ENCODE measurements at places on chromosomes 2 and 18.

DNA sequence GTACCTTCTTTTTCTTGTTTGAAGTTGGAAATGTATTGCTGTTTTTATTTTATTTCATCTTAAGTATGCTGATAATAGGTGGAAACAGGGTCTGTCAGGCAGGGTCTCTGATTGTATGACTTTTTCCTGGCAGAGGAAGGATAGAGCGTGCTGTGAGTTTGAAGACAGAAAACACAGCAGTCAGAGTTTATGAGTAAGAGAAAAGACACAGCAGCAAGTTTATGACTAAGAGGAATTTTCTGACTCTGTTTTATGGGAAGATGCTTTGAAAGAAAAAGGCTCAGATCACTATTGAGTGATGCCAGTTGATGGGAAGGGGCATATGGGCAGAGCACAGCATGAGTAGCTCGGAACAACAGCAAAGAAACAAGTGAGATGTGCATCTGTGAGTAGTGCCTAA lies 379.1 kb downstream of the MEIS1 start:
- no peak for DNase-seq

- no peak for DNase-seq
Observed at GRCh38 chr2:28648671-28649395, 102.8 kb upstream of the PPP1CB start.

GRCh38 chr2:121243821-121244460 lies 41.1 kb downstream of the TFCP2L1 start:
- DNase-seq = no peak

GRCh38 chr2:2665834-2666133 lies 334.7 kb upstream of the MYT1L start:
- no peak for DNase-seq

- DNase-seq = no peak
Observed at GRCh38 chr2:149346272-149346671, 15.9 kb downstream of the LYPD6 start.

DNA sequence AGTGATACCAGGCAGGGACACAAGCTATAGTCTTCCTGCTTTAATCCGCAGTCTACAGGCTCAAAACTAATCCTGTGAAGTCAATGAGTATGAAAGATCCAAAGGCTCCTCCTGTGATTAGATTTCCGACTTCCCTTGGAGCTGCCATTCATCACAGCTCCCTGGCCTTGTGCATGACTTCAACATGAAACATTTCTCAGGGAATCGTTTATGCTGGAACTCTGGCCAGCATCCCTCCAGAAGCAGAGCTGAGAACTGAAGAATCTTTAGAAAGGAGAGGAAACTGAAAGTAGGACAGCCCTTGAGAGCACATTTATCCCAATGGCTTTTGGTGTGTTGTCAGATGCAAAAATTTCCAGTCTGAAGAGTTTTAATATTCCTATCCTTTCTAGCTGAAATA lies 84.3 kb upstream of the SESTD1 start:
- DNase-seq = no peak
